ENCODE measurements at places on chromosomes 5 and 9.

DNA sequence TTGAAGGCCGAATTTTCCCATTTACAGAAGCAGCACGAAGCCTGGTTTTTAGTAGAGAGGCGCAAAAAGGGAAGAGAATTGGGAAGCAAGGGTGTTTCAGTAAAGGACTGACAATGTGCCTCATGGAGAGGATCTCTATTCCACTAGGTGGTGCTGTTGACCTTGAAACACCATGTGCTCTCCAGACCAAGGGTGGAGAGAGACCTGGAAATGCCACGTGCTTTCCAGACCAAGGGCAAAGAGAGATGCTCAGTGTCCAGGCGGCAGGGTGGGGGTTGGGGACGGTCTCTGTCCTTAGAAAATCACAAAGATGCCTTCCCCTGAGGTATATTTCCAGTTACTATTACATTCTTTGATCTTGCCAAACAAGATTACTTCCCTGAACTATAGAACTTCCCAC lies 425.3 kb downstream of the CSNK1G3 start:
- no peak for DNase-seq

DNA sequence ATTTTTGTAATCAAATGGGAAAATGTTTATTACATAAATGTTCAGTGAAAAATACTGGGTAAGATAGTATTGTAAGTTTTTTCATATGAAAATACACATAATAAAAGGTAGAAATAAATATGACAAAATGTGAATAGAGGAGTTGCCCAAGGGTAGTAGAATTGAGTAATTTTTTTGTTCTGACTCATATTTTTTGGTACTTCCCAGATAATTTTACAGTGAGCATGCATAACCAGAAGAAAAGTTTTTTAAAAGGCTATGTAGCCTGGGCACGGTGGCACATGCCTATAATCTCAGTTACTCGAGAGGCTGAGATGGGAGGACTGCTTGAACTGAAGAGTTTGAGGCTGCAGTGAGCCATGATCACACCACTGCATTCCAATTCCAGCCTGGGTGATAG lies 116.9 kb downstream of the PIP5K1B start:
- no peak for DNase-seq

GRCh38 chr9:130692321-130692720 lies 1.3 kb upstream of the EXOSC2 start:
- DNase-seq = no peak

DNA sequence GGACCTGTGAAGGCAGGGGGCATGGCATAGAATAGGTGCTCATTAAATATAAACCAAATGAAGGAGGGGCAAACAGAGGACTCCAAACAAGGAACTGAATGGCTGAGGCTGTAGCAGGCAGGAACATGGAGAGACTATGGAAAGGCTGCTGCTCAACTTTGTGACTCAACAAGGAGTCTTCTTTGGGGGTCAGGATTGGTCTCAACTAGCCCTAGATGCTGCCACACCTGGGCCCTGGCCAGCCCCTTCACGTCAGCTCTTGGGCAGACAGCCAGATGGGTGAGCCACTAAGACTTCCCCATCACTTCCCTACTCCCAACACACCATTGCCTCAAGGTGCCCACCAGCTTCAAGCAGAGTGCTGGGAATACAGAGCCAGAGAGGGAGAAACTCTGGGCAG lies 11.0 kb downstream of the RPP25L start:
- no peak for DNase-seq

DNA sequence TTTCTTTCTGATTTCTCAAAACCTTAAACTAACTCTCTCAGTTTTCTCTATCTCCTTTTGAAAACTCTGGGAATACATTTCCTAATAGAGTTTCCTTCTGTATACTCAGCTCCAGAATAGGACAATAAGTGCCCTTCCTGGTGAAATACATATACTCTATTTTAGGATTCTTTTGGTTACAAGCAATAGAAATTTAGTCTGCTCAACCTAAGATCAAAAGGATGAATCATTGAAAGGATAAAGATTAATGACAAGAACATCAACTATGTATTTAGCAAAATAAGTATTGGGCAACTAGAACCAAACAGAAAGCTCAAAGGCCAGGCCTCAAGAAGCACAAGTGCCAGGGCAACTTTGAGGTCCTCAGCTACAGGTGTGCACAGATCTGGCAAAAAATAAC lies 127.1 kb downstream of the ADAMTSL1 start:
- no peak for DNase-seq

GRCh38 chr9:87324613-87325194 lies 173.0 kb upstream of the DAPK1 start:
- DNase-seq = no peak

DNA sequence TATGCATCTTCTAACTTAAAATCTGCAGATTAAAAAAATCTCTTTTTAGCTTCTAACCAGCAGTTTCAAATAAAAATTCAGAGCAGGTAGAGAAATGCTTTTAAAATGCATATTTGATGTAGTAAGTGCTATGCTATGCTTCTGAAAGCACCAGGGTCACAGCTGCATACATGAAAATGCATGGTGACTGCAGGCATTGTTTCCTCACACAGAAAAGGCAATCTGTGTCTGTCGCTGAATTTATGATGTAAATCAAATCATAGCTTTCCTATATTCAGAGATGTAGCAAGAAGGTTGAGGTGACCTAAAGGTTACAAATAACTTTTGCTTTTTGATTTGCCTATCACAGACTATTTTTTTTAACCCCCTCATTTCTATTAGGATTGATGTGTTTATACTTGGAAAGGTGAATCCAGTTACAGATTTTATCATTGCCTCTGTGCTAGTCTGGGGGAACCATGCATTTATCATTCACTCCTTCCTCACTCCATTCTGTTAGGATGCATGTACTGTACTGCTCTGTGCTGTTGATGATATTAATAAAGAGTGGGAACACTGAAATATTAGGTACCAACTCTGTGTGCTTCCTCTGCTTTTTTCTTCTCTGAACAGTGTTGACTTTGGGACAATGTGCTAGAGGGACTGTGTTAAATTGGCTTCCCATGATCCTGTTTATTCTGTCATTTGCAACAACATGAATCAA lies 65.6 kb downstream of the FOCAD start:
- DNase-seq = no peak

All from SK-N-MC (cell line).